ENCODE measurements at places on chromosomes 5 and 9.

GRCh38 chr5:79850316-79850822 is 140.7 kb downstream of the MTX3 start:
- no peak for DNase-seq

- DNase-seq: no peak
These were observed 106.7 kb downstream of the SERINC5 start for GRCh38 chr5:80149161-80149609.

- no peak for DNase-seq
These were observed 274.3 kb downstream of the AUH start for GRCh38 chr9:91087462-91087759.

DNA sequence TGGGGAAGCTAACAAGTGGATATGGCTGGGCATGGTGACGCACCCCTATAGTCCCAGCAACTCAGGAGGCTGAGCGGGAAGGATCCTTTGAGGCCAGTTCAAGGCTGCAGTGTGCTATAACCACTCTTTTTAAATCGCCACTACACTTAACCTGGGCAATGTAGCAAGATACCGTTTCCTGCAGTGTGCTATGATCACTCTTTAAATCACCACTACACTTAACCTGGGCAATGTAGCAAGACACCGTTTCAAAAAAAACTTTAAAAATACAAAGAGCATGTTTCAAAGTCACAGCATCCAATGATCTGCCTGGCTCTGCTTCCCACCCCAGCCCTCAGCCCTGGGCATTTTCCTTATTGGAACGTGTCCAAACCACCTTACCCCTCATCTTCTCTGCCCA is 14.5 kb downstream of the GRHPR start:
- DNase-seq: no peak

DNA sequence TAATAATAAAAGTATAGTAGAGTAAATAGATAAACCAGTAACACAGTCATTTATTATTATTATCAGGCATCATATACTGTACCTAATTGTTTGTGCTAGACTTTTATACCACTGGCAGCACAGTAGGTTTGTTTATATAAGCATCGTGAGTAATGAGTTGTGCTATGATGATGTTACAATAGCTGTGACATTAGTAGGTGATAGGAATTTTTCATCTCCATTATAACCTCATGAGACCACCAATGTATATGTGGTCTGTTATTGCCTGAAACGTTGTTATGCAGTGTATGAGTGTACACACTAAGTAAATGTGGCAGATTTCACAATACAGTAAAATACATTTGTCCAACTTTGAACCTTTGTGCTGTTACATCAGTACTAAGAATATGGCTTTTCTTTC is 72.7 kb upstream of the SPATA31D4 start:
- DNase-seq: no peak

DNA sequence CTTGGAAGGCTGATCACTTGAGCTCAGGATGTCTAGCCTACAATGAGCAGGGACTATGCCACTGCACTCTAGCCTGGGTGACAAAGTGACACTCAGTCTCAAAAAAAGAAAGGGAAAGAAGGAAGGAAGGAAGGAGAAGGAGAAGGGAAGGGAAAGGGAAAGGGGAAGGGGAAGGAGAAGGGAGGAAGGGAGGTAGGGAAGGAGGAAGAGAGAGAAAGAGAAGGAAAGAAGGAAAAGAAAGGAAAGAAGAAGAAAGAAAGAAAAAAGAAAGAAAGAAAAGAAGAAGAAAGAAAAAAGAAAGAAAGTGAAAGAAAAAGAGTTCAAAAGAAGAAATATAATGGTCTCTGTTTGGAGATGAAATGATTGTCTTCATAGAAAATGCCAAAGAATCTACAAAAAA is 10.8 kb upstream of the CSF1R start:
- DNase-seq: no peak

DNA sequence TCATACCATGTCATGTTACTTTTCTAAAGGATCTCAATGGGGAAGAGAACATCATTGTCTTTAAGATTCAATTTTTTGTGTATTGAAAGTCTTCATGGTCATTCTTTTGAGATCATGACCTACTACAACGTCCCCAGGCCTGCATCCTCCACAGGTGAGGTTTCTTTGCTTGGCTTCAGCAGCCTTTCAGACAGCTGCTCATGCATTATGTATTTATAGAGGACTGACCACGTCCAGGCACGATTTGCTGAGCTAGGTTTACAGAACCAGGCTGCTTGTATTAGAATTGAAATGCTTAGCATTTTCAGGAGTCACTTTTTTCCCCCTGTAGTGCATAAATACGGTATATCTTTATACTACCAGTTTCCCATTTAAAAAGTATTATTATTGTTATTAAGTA is 70.4 kb downstream of the LIX1 start:
- no peak for DNase-seq

GRCh38 chr5:17190242-17190778 is 27.1 kb upstream of the BASP1 start:
- peak; percentile 20 for DNase-seq

- no peak for DNase-seq
These were observed 21.5 kb downstream of the SECISBP2 start for GRCh38 chr9:89339807-89340206.

DNA sequence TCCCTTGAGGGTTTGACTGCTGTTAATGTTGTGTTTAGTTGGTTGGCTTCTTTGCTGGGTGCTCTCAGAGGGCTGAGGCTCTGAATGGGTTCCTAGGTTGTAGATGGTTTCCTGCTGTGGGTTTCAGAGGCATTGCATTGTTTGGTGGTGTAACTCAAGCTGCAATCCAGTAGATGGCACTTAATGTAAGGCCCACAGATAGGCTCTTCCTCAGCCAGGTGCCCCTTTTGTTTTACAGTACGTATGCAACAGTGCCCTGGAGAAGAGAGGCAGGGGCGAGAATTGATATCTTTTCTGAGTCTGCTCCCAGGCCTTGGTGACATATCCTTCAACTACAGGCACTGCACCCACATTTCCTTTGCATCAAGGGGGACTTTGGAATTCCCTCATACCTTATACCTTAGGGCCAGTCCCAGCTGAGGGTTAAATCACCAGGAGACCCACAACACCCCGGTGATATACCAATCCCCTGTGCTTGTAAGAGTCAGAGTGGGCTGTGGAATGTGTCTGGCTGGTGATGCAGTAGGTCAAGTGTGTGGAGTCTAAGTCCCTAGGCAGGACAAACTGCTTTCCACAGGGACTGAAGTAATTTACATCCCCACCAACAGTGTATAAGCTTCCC is 7.0 kb upstream of the UGT3A2 start:
- DNase-seq: peak; percentile 24

DNA sequence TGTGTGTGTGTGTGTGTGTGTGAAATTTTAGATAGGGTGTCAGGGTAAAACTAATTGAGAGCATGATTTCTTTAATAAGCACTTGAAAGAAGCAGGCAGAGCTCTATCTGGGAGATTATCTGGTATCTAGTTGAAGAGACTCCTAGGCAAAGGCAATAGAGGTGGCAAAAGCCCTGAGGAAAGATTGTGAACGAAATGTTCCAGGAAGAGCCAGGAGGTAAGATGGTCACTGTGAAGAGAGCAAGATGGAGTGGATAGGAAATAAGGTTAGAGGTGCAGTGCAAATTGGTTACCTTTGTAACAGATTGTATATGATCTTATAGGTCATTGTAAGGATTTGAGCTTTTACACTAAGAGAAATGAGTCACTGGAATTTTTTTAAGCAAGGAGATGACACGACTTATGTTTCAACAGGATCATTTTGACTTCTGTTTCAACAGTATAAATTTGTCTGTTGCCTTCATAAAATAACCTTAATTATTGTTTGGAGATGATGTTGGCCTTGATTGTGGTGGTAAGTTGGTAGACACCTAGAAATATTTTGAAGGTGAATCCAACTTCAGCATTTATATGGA is 239.6 kb downstream of the PARP8 start:
- no peak for DNase-seq

GRCh38 chr9:133999851-134000265 is 7.7 kb upstream of the VAV2 start:
- no peak for DNase-seq

- DNase-seq: no peak
These were observed 5.5 kb upstream of the DNAJB5 start for GRCh38 chr9:34984049-34984448.

DNA sequence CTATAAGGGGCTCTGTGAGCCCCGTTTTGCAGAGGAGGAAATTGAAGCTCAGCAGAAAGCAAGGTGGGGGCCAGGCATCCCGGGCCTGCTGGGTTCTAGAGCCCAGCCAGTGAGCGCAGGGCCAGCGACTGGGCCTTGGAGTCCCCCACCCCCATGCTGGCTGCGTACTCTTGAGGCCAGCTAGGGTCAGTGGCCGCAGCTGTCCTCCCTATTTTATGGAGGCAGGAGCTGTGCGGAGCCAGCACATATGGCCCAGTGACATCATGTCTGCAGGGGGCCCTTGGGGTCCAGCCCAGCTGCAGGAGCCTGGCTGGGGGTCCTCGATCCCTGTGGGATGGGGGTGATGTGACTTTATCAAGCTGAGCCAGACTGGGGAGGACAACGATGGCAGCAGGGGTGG is 71.3 kb downstream of the HMCN2 start:
- DNase-seq: no peak

- no peak for DNase-seq
These were observed 4.2 kb downstream of the C1QTNF2 start for GRCh38 chr5:160366230-160366629.

DNA sequence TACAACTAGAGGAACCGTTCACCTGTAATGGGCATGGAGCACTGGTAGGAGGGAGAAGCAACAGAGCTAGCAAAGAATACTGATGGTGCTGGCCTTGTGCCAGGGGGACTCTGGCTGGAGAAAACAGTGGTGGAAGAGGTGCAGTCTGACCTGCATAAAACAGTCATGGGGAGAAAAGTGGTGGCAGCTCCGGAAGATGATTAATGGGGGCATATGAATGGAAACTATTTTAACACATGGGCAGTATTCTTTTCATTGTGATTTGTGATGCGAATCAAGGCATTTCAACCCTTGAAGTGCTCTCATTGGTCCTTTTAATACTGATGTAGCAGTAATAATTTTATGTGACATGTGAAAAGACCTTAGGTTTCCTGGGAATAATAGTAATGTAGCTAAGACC is 219.6 kb downstream of the ADAMTS6 start:
- DNase-seq: no peak

GRCh38 chr9:97518909-97519307 is 17.4 kb downstream of the TMOD1 start:
- DNase-seq: no peak

GRCh38 chr5:138898299-138898698 is 23.2 kb upstream of the LRRTM2 start:
- DNase-seq: no peak

- DNase-seq: no peak
These were observed 154.0 kb downstream of the PIK3R1 start for GRCh38 chr5:68369457-68370125.

DNA sequence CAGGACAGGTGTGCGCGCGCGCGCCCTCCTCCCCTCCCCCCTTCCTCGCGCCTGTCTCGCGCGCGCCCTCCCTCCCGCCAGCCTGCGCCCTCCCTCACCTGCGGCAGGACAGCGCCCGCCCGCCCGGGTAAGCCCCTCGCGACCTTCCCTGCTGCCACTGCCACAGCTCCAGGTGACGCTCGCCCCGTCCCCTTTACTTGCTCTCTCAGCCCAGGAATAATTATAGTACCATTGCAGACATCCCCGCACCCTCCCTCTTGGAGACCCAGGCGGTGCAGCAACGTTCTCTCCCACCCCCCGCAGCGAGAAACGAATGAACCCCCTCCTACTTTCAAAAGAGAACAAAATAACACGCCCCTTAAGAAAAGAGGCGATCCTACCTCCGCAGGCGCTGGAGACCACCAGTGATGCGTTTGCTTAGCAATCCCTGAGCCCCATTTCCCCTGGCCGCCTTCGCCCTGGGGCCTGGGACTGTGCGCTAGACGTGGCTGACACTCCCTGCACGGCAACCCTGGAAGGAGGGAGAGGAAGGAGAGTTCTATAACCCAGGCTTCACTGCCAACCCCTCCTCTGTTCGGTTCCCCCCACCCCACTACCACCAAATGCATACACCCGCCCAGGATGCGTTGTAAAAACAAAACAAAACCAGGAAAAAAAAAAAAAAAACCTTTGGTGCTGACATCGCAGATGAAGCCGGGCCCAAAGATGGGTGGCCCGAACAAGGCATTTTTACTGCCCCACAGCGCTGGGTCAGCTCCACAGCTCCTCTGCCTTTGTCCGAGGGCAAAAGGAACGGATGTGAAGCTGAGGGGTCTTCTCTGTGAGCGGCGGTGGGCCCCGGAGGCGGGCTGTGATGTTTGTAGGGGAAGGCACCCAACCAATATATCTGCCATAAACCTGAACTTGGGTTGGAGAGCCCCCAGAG is 5.6 kb upstream of the PURA start:
- peak; percentile 45 for DNase-seq

GRCh38 chr5:83718195-83718825 is 2.3 kb downstream of the HAPLN1 start:
- DNase-seq: peak; percentile 75

DNA sequence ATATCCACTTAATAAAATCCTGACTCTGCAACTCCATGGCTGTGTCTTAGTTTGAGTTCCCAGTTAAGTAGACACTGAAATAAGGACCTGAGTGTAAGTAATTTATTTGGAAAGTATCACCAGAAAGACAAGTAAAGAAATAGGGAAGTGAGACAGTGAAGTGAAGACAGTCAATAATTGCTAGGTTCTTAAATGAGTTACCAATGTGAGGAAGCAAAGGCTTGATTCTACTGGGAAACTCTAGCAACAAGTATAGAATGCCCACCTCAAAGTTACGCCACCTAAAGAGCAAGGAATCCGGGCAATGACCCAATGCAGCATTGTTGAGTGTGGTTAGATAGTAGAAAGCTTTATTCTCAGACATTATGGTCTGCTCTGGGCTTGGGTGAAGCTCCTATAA is 383.9 kb downstream of the TLR4 start:
- DNase-seq: no peak

- DNase-seq: no peak
These were observed 2.4 kb downstream of the SYK start for GRCh38 chr9:90803860-90804593.

DNA sequence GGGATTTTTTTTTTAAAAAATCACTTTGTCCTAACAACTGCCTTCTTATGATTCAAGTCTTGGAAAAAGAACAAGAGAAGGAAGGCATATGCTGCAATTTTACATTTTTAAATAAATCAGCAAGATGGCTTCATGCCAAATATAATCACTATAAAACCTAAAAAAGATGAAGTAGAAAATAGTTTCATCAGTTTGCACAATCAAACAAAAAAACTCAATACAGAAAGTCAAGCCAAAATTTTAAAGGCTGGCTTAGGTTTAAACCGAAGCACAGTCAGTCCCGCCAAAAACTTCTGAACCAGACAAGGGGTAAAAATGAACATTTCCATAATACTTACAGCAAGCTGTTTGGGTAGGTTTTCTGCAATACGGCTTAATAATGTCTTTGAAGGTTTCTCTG is 57.3 kb downstream of the ZFR start:
- no peak for DNase-seq

DNA sequence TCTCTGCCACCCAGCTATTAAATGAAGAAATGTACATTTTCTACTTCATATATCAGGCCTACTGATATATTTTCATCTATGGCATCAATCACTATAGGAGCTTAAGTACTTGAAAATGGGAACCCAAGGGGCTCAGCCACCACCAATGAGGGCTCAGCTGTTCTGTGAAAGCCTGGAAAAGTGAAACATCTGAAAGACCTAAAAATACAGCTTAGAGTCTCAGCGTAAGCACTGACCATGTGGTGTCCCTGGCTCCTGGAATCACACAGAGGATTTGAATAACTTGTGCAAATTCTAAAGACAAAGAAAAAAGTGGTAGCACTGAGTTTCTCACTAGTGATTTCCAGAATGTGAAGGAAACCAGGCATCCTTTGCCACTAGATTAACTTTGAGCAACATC is 64.5 kb downstream of the PTPRD start:
- DNase-seq: no peak
